Activated CD4-positive, alpha-beta T cell treated with anti-CD3 and anti-CD28 coated beads, Interleukin-2, amount 50 U/mL, for 24 hours (primary cell): ENCODE measurements at places on chromosomes 16 and 17.

- DNase-seq: no peak
These were observed 834.4 kb downstream of the KCNJ2 start for GRCh38 chr17:71003736-71004135.

DNA sequence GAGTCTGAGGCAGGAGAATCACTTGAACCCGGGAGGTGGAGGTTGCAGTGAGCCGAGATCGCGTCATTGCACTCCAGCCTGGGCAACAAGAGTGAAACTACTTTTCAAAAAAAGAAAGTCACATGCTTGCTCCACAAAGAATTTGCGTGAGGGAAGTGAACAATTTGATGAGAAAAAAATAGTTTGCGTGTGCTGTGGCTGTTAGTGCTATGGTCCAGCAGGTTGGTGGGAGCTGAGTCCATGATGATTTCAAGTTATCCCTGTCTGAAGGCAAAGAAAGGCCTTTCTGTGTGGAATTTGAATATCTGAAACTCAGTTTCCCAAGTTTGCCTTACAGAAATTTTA is 21.0 kb downstream of the PRCD start:
- no peak for DNase-seq

DNA sequence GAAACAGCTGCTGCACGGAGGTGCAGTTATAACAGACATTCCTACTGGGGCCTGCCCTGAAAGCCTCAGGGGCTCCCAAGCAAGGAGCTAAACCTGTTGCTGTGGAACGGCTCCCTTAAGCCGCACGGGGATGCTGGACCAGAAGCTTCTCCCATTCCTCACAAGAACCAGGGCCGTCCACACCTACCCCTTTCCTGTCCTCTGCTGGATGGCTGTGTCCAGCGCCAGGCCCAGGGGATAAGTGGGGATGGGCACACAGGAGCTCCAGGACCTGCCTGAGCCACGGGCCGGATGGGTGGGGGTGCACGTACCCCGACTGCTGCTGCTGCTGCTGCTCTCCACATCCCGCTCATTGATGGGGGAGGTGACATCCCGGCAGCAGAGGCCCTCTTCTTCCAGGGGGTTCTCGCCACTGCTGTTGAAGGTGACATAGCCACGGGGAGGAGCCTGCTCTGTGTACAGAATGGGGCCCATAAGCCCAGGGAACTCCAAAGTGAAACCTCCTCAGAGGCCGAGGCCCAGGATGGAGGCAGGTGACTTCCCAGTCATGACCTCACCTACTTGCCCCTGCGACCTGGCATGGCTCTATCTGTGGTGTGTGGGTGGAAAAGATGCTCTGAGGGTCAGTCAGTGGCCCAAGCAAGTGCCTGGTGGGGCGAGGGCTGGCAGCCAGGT is 8.6 kb downstream of the NUDT16L1 start:
- no peak for DNase-seq

- DNase-seq: no peak
These were observed 561 bp downstream of the AXIN1 start for GRCh38 chr16:351804-352520.

DNA sequence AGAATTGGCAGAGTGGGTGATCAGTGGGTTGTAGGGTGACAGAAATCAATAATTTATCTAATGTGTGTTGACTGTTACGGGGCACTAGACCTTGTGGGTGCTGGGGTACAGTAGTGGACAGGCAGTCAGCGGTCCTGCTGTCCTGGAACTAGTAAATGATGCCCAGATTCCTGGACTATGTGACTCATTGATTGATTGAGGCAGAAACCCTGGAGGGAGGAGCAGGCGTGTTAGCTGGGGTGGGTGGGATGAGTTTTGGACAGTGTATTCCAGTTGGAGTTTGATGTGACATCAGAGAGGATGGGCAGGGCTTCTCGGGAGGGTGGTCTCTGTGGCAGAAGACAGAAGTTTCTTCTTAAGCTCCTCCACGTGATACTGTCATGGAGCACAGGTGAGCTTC is 24.4 kb downstream of the PRMT7 start:
- no peak for DNase-seq

DNA sequence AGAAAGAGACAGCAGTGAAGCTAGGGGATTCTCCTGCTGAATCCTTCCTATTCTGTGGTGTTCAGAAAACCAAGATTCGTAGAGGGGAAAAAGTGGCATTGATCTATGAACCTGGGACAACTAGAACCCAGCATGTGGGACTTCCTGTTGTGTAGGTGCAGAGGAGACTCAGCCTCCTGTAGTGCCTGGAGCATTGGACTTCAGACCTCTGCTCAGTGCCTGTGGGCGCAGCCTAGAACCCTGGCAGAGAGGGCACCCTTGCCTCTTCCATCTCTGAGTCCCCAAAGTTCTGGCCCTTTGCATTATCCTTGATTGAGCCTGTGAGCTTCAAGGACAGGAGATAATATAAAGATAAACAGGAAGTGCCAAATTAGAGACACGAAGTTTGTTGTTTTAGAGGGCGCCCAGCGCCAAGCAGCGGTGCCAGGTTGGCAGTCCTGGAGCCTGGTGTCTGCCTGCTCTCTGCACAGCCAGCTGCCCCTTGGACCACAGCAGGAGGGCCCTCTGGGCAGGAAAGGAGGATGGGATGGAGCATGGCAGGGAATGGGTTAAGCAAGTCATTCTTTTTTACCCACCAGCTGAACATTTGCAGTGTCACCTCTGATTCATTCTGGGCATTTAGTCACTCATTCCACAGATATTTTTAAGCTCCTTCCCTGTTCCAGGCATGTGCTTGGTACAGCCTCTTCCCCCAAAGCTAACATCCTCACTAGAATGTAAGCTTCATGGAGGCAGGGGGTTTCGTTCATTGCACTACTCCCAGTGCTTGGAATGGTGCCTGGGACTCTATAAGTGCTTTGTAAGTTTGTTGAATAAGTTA is 11.9 kb upstream of the SP6 start:
- no peak for DNase-seq

GRCh38 chr16:85943711-85944110 is 44.7 kb downstream of the IRF8 start:
- DNase-seq: no peak

- DNase-seq: no peak
These were observed 981 bp upstream of the CD300H start for GRCh38 chr17:74568106-74568873.

DNA sequence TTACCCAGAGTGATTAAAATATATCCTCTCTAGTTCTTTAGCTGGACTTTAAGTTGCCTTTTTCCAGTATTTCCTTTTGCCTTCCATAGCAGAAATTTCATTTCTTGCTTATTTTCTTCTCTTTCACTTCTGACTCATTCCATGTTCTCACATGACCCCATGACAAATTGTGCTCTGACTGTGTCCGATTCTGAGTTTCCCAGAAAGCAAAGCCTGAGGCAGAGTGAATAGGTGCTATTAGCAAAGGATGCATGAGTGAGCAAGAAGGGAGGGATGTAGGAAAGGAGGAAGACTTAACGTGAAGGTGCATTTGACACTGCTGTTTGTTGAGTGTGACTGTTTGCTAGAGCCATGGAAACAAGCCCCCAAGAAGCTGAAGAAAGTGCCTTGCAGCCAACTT is 82.6 kb upstream of the CNTNAP4 start:
- DNase-seq: no peak

DNA sequence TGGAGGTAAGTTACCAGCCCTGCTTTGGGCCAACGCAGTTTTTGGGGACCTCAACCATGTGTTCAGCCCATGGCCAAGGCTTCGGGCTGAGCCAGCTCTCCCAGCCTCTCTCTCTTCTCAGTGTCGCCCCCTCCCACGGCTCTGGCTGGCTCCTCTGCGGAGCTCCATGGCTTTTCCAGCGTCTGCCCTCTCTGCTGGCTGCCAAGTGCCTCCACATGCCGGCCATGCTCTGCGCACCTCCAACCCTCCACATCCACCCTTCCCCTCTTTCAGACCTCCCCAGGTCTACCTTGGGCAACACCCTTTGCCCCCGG is 23.2 kb downstream of the COTL1 start:
- DNase-seq: no peak

GRCh38 chr16:51872524-51872923 is 674.4 kb downstream of the TOX3 start:
- DNase-seq: no peak

DNA sequence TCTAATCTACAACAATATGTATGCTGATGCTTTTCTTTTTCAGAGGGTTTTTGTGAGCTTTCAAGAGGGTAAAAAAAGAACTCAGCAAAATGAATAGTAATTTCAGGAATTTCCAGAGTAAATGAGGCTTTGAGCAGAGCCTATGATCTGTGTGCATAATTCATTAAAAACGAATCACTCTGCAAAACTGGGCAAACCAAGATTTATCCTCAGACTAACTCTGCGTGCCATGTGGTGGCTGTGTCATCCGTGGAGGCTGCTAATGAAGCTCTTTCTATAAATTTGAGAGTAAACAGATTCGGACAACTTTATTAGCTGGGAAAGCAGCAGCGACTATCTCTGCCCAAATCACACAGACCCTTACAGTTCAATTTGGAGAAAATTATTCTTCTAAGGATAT is 83.8 kb downstream of the FOXL1 start:
- no peak for DNase-seq

DNA sequence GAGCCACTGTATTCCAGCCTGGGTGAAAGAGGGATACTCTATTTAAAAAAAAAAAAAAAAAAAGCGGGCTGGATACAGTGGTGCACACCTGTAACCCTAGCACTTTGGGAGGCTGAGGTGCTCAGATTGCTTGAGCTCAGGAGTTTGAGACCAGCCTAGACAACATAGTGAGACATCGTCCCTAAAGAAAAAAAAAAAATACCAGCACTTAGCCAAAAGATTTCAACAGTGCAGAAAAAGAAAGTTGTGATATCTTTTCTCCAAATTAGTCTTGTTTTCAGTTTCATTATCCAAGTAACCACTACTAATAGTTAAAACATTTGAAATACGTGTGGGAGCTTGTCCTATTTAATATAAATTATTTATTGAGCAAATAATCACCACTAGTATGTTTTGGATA is 48.7 kb downstream of the TENT4B start:
- DNase-seq: no peak

DNA sequence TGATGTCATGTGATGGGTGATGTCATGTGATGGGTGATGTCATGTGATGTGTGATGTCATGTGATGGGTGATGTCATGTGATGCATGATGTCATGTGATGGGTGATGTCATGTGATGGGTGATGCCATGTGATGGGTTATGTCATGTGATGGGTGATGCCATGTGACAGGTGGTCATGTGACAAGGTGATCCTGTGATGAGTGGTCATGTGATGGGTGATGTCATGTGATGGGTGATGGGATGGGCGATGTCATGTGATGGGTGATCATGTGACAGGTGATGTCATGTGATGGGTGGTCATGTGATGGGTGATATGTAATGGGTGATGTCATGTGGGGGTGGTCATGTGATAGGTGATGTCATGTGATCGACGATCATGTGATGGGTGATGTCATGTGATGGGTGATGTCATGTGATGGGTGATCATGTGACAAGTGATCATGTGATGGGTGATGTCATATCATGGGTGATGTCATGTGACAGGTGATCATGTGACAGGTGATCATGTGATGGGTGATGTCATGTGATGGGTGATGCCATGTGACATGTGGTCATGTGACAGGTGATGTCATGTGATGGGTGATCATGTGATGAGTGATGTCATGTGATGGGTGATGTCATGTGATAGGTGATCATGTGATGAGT is 17.2 kb downstream of the CD300LB start:
- DNase-seq: peak; percentile 21

- no peak for DNase-seq
These were observed 84.2 kb downstream of the SNX29 start for GRCh38 chr16:12060751-12061150.

GRCh38 chr16:84054271-84054670 is 11.7 kb upstream of the SLC38A8 start:
- no peak for DNase-seq

GRCh38 chr16:84003038-84003437 is 35.0 kb downstream of the NECAB2 start:
- no peak for DNase-seq

DNA sequence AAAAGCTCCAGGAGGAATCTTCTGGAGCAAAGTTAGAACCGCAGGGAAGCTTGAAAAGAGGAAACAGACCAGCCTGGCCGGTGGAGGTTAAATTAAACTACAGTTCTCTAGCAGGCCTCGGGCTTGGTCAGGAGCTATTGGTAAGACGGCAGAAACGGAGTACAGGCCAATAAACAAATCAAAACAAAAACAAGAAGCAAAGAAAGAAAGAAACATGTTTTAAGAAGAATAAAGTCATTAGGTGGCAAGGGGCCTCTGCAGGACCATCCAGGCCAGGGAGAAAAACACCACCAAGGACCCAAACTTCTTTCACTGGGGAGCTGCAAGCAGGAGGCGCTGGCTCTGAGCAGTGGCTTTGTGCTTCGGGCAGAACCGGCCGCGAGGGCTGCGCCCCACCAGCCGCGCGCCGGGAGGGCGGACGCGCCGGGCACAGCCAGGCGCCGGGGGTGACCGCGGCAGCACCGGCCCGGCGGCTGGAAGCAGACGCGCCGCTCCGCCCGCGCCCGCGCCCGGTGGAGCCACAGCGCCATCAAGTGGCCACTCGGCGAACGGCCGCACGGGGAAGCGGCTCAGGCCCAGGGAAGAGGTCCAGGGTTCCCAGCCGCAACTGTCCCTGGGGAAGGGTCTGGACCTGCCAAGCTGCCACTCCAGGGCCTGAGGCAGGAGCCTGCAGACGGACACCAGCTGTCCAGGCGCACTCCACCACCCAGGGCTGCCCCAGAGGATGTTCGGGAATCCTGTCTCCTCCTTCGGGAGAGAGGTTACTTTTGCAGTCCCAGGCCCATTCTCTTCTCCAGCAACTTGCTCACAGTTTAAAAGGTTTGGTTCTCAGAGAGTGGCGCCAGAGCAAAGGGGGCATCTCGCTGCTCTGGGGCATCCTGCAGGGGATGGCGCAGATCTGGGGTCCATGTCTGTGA is 419.4 kb downstream of the SOX9 start:
- peak; percentile 24 for DNase-seq

- no peak for DNase-seq
These were observed 43.6 kb upstream of the MED9 start for GRCh38 chr17:17433000-17433703.

DNA sequence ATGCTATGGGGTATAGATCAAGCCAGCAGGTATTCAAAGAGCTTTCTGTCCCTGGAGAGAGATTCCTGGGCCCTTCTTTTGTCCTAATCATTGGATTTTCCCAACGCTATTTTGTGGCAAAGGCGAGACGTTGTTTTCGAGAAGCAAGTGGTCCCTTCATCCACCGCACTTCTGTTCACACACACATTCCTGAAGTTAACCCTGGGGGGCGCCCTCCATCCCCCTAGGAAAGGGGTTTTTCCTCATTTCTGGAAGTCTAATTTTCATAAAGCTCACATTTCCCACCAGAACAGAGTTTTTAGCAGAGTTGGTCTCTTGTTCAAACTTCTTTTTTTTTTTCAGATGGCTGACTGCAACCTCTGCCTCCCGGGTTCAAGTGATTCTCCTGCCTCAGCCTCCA is 11.9 kb downstream of the SCGB1C2 start:
- DNase-seq: no peak
